ENCODE measurements at places on chromosomes 6 and 20.

DNA sequence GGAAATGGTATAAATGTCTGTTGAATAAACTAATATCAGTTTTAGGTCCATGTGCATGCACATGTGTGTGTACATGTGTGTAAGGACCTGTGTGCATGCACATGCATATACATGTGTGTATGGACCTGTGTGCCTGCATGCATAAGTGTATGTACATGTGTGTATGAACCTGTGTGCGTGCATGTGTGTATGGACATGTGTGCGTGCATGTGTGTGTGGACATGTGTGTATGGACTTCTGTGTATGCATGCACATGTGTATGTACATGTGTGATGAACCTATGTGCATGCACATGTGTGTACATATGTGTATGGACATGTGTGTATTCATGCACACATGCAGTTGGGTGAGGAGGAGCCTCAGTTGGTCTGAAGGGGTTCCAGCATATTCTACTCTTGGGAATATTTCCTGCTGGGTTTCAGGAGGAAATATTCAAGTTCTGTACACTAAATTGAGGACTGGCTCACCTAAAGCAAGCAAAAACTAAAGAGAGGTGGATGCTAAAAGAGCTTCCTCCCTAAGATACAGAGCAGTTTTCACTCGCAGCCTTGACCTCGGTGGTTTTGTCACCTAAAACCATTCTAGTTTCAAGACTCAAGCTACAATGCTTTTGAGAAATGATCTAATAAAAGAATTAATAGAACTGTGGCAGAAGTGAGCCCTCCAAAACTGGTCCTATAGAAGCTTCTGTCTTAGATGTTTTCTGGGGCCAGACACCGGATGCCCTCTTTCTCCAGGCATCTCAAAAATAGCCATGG lies 742.8 kb downstream of the MAFB start:
- no peak for DNase-seq

DNA sequence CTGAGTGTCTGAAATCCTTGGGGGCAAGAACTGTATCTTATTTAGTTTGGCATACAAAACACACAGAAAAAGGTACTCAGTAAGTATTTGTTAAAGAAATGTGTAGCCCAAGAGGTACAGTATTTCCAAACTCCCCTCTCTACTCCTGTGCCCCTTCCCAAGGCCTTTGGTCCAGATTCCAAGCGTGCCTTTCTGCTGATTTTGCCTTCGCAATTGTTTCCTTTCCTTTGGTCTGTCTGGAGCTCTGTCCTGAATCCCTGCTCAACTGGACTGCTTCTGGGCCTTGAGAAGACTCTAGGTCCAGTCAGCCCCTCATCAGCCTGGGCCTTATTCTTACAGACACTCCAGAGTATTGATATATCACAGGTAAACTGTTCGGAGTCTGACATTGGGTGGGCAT lies 122.2 kb upstream of the SYNCRIP start:
- DNase-seq = no peak

GRCh38 chr6:90303039-90303438 lies 6.4 kb upstream of the BACH2 start:
- DNase-seq = no peak

DNA sequence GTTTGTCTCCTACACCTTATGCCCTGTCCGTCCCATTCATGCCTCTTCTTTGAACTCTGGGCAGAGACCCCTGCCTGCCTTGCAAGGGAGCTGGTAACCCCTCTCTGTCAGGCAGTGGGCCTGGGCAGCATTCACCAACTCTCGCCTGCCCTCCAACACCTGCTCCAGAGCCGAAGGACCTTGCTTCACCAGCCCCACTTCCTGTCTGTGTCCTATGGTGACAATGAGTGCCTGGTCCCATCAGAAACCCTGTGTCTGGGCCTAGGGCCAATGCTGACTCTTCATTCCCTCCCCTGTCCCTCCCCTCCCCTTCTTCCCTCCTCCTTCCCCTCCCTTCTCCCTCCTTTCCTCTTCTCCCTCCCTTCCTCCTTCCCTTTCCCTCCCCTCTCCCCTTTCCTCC lies 22.8 kb upstream of the PCMTD2 start:
- DNase-seq = no peak

DNA sequence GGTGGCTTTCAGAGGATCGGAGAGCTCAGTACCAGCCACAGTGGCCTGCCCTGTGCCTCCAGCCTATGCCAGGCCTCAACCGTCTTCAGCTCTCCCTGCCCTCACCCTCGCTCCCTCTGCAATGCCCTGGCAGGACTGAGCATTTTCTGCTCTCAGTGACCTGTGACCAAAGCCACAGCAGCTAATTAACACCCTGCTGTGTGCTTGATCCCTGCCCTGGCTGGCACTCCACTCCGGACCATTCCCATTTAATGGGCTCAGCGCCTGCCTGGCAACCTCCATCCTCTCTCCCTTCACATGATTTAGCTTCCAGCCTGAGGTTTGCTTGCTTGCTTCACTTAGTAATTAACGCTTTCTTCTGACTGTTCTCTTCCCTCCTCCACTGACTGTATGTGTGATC lies 287.5 kb downstream of the LRFN2 start:
- no peak for DNase-seq

DNA sequence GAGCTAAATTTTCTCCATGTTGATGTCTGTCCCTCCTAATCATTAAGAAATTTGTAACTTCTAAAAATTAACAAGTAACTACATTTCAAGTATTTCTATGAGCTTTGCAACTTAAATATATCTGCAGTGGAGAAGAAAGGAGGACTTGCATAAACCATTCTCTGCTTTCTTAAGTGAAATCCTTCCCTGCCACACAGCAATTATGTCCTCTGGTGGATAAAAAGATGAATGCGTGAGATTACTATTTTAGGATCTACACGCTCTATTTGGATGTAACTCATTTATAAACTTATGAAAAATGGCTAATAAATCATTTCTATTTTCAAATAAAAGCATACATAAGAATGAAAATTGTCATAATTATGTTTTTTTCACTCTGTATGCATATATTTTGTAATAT lies 338.0 kb upstream of the PTCHD4 start:
- no peak for DNase-seq

DNA sequence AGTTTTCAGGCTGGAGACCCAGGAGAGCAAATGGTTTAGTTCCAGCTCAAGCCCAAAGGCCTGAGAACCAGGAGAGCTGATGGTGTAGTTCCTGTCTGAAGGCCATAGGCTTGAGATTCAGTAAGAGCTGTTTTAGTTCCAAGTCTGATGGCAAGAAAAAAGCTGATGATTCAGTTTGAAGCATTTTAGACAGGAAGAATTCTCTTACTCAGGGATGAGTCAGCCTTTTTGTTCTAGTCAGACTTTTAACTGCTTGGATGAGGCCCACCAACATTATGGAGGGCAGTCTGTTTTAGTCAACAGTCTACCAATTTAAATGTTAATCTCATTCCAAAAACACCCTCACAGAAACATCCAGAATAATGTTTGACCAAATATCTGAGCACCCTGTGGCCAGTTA lies 2.5 kb downstream of the ZSCAN26 start:
- DNase-seq = no peak

GRCh38 chr20:44028868-44029847 lies 114.5 kb downstream of the TOX2 start:
- no peak for DNase-seq

GRCh38 chr6:17998442-17998841 lies 11.0 kb upstream of the KIF13A start:
- DNase-seq = no peak

GRCh38 chr20:8940326-8940725 lies 128.6 kb upstream of the PLCB4 start:
- DNase-seq = no peak

DNA sequence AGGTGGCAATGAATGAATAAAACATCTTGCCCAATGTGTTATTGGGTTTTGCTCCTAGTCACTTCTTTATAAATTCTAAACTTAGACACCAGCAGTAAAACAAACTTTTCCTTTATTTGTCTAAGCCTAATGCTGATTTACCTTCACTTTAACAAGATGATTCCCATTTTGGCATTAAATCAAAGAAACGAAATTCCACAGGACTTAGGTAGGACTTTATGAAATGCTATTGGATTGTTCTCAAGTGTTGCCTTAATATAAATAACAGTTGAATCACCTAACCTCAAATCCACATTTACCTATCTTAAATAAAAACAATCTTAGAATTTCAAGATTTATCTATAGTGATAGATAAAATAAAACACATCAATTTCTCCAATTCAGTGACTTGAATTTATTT lies 831.8 kb downstream of the EPHA7 start:
- no peak for DNase-seq

- DNase-seq = no peak
Observed at GRCh38 chr6:21213492-21213891, 380.1 kb upstream of the SOX4 start.

DNA sequence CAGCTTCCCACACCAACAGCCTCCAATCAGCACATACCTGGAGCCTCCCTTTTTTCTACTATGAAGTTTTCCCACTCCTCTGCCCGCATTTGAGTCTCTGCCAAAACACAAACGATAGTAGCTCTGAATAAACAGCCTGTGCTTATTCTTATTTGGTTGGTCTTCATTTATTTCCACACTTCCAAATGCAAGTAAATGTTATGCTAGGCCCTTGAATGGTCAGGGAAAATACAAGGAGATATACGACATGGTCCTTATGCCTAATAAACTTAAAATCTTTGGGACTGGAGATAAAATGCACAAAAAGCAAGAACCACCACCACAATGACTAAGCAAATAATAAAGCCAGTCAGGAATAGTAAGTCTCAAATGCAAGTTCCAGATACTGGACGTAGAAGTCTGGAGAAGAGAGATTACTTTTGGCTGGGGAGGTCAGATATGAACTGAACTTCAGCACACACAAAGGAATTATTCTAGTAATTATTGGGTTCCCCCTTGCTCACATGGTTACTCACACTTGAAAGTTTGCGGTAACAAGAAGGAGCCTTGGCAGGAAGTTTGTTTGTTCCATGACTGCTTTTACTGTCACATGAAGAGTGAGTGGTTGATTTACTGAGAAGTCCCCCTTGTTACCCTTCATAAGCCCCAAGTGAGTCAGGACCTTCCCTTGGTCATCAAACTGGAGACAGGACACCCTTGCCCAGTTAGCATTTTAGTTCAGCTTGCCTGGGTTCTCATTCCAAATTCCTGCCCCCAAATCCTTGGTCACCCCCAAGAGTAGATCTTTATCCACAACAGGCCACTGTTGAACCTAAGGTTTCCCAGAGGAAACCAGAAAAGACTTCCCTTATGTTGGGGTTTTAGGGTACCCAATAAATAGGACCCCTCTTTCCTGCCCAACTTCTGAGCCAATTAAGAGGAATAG lies 511.2 kb upstream of the JARID2 start:
- DNase-seq = peak; percentile 70

DNA sequence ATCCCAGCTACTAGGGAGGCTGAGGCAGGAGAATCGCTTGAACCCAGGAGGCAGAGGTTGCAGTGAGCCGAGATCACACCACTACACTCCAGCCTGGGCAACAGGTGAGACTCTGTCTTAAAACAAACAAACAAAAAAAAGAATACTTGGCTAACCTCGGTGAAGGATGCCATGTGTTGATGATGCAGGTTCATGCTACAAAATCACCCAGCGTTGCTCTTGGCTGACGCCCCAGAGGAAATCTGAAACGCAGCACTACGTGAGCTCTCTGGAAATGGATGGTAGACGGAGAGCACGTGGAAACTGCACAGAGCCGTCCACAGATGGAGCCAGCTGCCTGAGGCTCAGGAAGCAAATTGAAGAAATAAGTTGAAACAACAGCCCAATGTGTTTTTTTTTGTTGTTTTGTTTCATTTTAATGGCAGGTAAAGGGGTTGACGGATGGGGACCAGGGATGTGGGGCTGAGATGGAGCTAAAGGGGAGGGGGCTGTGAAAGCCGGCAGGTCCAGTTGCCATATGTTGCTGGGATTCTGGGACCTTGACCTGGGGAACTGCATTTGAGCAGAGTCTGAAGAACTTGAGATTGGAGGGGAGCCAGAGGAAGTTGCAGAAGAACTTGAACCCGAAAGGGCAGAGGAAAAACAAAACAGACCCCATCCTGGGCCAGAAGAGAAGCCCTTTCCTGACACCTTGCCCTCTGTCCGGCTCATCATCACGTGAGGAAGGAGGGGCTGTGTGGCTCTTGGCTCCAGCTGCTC lies 12.8 kb upstream of the MANBAL start:
- DNase-seq = peak; percentile 23

- DNase-seq = no peak
Observed at GRCh38 chr6:145119081-145119480, 616.2 kb downstream of the EPM2A start.

DNA sequence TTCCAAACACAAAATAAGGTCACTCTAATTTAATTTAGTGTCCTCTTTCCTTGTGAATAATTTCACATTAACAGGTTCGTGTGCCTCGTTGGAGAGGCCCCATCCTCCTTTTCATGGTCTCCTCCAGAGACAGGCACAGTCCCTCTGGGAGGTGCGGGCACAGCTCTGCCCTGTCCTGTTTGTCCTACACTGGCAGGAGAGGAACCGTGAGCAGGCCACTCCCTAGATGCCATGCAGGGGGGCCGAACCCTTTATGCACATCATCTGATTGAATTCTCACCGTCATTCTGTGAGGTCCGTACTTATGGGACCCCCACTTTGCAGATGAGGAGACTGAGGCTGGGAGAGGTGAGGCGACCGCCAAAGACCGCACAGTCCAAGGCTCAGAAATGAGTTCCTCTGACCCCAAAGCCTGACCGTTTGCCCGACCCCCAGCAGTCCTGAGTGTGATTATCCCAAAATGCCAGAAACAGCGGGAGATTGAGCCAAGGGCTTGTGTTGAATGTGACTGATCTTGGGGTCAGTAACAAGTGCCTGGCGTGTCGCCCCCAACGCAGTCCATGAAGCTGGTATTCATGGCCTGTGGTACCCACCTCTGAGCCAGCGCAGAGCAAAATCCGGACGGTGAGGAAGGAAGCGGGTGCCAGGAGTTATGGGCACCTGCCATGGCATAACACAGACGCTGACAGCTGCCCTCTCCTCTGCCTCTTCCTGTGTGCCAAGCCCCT lies 43.5 kb downstream of the PMEPA1 start:
- DNase-seq = no peak

DNA sequence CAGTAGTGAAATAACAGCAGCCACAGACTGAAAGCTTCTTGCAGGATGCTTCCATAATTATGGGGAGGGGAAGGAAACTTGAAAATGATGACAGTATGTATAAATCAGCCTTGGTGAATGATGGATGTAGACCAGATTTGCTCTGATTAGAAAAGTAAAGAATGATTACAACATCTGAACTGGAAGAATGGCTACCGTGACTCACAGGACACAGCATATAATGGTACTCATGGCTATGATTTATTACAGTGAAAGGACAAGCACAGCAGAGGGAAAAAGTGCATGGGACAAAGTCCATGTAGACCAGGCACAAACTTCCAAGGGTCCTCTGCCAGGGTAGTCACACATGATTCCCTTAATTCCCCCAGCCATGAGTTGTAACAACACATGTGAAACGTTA lies 70.7 kb upstream of the POPDC3 start:
- DNase-seq = no peak

- no peak for DNase-seq
Observed at GRCh38 chr20:1307571-1307971, 21.4 kb downstream of the SDCBP2 start.

- no peak for DNase-seq
Observed at GRCh38 chr6:104881964-104882668, 22.4 kb upstream of the HACE1 start.

GRCh38 chr6:170266061-170266825 lies 24.6 kb downstream of the DLL1 start:
- DNase-seq = no peak
